T47D (cell line): ENCODE measurements at places on chromosomes 3 and 15.

GRCh38 chr15:52071570-52071969, 41.0 kb downstream of the BCL2L10 start:
- peak; percentile 69 for DNase-seq

- no peak for DNase-seq
Observed at GRCh38 chr3:69105320-69105719, 17.1 kb downstream of the LMOD3 start.

DNA sequence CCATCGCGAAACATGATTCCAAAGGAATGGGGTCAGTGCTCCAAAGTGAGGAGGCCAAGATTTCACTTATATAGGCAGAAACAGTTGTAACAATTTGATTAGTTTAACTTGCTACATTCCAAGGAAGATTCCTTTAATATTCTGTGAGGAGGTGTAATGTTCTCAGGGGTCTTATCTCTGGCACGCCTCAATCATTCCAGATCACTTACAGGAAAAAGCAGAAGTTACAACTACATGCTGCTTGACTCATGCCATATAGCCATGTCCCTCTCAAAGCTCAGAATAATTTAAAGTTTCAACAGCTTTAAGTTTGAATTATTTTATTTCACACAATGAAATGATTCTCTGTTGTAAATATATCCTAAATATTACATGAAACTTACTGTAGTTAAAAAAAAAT, 3.5 kb upstream of the FYTTD1 start:
- DNase-seq, result no peak

DNA sequence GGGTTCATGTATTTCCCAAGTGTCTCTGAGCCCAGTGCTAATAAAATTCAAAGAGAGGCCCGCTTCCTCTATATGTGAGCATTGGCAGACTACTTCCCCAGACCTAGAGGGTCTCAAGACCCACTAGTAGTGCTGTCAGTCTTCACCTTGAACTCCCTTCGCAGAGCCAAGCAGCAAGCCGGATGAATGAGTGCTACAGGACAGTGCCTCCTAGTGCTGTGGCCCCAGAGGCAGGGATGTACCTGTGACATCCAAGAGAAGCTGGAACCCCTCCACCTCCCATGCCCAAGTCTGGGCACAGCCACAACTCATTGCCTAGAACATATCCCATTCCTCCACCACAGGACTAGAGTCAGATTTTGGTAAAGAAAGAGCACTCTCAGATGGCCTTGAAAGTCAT, 37.2 kb upstream of the MASP1 start:
- DNase-seq, result no peak

DNA sequence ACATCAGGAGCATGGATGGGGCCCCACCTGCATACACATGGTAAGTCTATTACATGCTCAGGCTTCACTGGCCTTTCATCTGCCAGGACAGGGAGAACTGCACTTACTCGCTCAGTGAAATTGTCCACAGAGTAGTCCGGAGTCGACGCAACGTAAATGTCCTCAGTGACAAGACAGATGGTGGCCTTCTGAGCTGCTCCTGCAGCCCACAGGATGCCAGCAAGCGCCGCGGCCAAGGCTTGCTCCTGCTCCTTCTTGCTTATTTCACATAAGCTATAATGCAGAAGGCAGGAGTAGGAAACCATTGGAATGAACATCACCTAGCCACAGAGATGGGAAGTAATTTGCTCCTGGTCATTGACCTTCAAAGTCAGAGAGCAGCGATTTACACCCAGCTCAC, 14.4 kb downstream of the MINDY4B start:
- DNase-seq, result no peak

DNA sequence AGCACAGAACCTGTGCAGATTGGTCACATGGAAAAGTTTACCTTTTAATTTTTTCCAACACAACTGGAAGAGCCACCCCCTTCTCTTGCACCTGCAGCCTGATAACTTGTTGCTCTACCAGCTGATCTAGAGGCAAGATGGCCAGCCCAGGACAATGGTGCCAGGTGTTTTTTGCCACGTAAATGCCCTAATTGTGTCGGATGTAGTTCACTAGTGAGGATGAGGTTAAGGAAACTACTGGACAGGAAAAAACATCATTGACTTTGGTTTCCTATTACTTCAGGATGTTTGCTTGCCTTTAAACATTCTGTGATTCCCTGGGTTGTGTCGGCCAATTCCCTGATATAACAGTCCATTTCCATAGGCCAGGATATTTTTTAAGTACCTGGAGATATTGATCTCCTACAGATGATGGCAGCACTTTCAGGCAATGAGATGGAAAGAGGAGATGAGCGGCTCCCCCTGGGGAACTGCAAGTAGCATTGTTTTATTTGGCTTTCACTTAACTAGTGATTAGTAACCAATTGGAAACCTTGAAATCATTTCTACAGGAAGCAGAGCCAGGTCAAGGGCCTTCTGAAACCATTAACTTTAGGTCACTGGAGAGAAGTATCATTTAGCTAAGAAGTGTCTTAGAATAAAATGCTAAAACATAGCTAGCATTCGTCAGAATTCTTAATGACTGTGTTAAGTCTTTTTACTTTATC, 72.5 kb downstream of the OSBPL10 start:
- DNase-seq, result no peak

- no peak for DNase-seq
Observed at GRCh38 chr3:42473083-42473932, 29.1 kb upstream of the VIPR1 start.

- no peak for DNase-seq
Observed at GRCh38 chr3:105700575-105700974, 168.2 kb downstream of the CBLB start.

GRCh38 chr15:29345549-29346525, 76.2 kb upstream of the NSMCE3 start:
- DNase-seq, result no peak

DNA sequence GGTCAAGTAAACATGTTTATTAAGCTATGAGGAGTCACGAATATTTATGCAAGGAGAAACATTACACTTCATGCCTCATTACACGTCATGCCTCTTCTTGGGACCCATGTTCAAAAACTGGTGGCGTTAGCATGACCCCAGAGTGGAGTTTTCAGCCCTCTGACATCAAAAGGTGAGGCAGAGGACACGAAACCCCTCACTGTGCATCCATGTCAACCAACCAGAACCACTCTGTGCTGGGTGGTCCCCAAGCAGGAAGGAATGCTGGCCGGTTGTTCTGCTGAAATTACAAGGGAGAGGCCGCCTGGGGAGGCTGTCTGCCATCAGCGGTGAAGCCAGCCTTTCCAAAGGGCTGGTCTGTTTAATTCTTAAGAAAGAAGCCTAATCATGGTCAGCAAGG, 83.4 kb downstream of the GABRB3 start:
- DNase-seq, result no peak

DNA sequence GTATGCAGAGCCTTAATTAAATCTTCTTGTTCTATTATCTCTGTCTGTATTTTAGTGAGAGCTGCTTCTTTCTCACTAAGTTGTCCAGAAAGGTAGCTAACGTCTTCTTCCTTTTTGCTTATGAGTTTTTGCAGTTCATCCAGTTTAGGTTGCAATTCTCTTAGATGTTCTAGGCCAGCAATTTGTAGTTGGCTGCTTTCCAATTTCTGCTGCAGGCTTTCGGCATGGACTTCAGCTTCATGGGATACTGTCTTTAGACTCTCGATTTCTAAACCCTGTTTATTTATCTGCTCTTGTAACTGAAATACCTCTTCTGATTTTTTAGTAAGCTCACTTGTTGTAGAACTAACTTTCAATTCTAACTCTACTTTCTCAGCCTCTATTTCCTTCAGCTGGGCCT, 35.5 kb upstream of the HCLS1 start:
- no peak for DNase-seq

DNA sequence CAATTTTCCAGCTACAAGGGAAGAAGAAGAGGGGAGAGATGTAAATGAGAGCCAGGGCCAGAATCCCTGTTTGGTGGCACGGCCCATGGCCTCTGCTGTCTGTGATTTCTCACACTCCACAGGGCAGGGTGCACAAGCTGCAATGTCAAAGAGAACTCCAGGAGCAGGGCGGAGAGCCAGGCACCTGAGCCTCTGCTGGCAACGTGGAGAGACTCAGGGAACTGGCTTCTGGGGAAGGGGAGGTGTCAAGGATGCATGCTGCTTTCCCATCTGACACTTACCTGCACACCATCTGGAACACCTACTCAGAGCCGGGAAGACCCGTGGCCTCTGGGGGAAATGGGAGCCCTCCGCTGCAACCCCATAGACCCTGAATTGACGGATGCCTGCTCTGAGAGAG, 507.5 kb upstream of the NR2F2 start:
- no peak for DNase-seq

DNA sequence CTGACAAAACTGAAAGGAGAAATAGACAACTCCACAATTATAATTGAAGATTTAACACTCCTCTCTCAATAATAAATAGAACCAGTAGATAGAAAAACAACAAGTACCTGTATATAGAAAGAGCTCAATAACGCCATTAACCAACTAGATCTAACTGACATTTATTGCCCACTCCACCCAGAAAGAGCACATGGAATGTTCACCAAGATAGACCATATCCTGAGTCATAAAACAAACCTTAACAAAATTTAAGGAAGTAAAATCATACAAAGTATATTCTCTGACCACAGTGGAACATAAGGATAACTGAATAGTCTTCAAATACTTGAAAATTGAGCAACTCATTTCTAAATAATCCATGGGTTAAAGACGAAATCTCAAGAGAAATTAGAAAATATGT, 25.1 kb downstream of the KBTBD12 start:
- no peak for DNase-seq

- DNase-seq, result no peak
Observed at GRCh38 chr3:81823882-81824395, 62.5 kb upstream of the GBE1 start.

DNA sequence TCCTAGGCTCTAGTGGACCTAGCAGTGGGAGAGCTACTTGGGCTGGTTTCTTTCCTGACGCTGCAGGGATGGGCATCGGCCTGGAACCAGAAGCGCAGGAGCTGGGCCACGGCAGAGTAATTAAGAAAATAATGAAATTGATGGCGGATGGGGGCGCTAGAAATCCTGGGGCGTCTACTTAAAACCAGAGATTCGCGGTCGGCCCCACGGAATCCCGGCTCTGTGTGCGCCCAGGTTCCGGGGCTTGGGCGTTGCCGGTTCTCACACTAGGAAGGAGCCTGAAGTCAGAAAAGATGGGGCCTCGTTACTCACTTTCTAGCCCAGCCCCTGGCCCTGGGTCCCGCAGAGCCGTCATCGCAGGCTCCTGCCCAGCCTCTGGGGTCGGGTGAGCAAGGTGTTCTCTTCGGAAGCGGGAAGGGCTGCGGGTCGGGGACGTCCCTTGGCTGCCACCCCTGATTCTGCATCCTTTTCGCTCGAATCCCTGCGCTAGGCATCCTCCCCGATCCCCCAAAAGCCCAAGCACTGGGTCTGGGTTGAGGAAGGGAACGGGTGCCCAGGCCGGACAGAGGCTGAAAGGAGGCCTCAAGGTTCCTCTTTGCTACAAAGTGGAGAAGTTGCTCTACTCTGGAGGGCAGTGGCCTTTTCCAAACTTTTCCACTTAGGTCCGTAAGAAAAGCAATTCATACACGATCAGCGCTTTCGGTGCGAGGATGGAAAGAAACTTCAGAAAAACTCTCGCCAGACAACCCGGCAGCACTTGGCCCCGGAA, 6.1 kb downstream of the SOX14 start:
- no peak for DNase-seq

GRCh38 chr3:187263270-187263669, 28.3 kb downstream of the MASP1 start:
- DNase-seq, result no peak

DNA sequence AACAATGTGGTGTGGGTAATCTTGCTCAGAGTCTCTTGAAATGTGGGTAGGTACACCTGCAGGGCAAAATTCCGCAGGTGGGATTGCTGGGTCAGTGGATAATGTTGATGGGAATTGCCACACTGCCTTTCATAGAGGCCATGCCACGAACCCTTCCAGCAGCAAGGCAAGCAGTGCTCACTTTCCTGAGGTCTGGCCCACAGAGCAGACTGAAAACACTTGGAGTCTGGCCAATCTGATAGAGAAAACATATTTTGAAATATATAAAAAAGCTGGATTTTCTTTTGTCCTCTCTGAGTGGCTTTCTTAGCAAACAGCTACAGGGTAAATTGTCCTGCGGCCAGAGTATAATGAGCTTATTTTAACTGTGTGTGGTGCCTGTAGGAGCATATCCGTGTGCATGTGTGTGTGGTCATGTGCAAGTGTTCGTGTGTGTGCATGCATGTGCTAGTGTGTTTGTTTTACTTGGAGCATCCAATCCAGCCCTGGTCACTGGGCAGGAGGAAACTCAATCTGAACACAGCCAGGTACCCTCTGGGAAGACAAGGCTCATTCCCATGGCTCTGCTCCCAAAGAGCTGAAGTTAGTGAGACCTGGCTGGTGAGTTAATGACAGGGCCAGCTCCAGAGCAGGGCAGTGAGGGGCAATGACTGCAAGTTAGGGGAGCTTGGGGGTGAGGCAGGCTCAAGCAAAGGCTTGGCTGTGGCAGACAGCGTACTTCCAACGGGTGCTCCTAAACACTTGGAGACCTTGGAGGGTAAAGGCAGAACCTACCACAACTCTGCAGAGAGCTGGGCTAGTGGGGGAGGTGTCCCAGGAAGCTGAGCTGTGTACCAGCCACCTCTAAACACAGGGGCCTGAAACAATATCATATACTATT, 91.3 kb downstream of the PLXNA1 start:
- peak; percentile 97 for DNase-seq

DNA sequence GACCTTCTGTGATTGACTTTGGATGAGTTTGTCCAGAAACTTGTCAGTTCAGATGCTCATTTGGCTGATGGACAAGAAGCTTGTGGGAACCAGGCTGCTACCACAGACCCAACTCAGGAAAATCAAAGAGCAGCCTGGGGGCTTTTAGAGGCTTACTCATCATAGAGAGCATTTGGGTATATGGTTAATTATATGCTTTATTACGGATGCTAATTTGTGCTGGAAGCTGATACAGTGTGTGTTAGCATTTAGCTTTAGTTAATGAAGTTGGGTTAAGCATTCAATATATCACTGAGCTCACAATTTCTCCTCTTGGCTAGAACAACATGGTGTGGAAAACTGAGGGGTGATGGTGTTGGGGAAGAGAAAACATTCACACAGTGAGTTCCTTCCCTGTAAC, 664.2 kb upstream of the CFAP20DC start:
- DNase-seq, result no peak

- no peak for DNase-seq
Observed at GRCh38 chr3:156264771-156265170, 144.4 kb downstream of the KCNAB1 start.

DNA sequence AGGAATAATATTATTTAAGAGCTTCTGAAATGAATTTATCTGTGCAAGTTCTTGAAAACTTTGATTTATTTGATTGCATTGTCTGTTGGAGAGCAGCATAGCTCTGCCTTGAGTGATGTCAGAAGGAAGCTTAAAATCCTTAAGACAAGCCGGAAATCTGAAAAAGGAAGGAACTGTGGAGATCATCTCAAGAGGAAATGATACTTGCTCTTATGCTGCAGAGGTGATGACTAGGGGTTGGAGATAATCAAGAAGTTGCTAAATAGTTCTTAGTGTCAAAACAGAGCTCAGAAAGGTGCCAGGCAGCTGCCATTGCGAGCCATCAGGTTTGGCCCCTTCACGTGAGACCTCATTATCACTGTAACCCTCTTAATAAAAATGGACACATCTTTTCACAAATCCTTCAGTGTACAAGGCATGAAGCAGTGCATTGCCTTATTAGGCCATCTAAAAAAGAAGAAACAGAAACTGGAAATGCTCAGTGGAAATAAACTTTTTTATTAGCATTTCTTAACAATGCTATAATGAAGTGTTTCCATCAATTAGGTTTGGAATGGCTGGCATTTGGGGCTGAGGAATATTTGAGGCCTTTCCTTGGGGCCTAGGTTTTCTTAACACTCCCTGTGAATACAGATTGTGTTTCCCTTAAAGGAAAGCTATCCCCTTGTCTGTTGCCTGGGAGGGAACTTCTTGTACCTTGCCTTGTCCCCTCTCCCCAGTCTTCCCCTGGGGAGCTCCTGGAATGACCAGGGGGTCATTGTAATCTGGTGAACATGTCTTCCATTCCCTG, 34.5 kb upstream of the VILL start:
- DNase-seq, result no peak
